CD4-positive, alpha-beta T cell treated with Interleukin-6 at 100 ng/mL for 8 hours (primary cell): ENCODE measurements at places on chromosomes 7 and 10.

DNA sequence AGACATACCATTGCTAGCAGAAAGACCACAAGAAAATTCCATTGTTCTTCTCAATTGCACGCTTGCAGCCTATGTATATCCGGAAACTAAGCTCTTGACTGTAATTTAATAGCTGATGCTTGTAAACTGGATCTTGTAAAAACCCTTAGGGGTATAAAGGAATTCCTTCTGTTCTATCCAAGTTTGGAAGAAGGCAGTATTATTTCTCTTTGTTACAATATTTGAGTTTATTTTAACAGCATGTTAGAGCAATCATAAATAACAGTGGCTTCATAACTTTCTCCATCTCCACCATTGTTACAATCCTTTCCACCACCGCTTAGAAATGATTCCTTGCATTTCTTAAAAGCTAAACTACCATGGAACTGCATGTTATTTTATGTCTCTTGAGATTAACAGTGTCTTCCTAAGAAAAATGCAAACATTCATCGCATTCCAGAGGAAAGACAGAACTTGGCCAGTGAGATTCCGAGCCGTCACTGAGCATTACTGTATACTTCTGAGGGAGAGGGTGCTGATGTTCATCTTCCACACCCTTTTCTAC, 92.5 kb downstream of the TRIL start:
- no peak for DNase-seq

DNA sequence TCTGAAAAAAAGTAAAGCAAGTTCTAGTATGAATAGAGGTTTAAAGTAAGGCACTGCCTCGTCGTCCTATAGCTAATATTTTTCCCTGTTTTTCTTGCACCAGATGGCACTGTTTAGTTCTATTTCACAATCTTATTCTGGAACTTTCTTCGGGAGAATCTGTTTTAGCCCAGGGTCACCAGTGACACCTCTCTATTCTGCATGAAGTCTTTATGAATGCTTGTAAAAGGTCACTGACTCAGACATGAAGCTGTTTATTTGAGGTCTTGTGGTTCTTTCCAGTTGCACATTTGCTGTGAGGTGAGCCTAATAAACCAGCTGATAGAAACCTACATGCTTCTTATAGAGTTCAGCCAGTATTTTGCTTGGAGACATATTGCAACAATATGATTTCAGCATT, 444.3 kb downstream of the AUTS2 start:
- DNase-seq = no peak

DNA sequence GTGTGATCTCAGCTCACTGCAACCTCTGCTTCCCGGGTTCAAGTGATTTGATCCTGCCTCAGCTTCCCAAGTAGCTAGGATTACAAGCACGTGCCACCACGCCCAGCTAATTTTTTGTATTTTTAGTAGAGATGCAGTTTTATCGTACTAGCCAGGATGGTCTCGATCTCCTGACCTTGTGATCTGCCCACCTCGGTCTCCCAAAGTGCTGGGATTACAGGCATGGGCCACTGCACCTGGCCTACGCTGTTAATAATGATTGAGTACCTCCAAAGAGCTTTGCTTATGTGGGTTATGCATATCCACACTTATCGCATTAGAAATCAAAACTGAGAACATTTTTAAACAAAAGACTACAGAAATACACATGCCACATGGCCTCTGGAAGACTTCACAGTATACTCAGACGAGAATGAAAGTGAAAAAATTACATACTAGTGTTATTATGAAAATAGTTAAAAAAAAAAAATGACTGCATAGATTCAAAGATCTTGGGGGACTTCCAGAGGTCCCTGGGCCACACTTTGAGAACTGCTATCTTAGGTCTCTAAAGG, 25.4 kb downstream of the RPP38 start:
- DNase-seq = no peak

DNA sequence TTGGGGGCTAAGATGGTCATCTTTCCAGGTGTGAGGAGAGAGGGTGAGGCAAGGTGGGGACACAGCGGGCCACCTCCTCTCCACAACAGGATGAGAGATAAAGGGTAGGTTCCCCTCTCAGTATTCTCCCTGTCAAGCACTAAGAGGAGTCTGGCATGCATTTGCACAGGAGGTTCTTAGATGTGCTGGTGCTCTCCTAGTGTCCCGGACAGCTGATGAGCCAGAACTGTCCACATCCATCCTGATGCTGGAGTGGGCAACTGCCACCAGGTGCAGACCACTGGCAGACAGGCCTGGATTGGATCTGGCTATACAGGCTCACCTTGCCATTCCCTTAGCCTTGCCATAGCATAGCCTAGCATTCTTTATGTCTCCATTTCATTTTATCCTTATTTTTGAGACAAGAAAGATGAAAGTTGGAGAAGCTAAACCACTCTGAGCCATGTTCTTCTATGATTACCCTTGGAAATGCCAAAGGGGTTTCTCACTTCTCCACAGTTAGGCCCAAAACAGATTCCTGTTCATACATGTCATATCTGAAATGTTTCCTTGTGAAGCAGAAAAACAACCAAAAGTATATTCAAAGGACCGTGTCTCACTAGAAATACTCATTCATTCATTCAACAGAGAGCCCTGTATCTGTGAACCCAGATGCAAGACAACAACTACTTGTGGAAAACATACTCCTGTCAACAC, 48.8 kb upstream of the ANTXRL start:
- no peak for DNase-seq

DNA sequence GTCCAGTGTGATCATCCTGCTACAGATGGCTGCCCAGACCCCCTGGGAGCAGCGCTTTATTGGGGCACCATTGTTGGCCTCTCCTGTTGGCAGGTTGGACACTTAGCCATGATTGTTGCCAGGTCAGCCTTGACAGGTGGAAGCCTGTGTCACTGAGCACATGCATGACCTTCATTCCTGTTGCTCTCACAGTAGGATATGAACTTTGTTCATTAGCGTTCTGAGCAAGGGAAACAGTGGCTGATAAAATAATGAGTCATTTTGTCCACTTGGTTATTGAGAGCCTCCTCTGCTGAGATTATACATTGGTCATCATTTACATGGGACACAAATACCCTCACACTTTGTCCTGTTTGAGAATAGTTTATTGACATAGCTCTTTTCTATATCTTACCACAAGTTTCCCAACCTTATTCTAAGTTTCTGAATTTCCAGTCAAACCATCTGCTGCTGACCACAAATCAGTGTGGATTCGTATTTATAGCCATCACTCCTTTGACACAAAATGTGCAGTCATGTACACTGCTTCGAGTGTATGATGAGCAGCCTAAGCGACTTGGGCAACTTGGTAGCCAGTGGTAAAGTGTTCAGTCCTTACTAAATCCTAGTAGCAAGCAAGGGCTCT, 102.6 kb downstream of the TPST1 start:
- DNase-seq = no peak

- DNase-seq = no peak
Observed at GRCh38 chr10:67171970-67172369, 246.1 kb downstream of the LRRTM3 start.

GRCh38 chr7:36600314-36600682, 124.0 kb downstream of the AOAH start:
- no peak for DNase-seq

DNA sequence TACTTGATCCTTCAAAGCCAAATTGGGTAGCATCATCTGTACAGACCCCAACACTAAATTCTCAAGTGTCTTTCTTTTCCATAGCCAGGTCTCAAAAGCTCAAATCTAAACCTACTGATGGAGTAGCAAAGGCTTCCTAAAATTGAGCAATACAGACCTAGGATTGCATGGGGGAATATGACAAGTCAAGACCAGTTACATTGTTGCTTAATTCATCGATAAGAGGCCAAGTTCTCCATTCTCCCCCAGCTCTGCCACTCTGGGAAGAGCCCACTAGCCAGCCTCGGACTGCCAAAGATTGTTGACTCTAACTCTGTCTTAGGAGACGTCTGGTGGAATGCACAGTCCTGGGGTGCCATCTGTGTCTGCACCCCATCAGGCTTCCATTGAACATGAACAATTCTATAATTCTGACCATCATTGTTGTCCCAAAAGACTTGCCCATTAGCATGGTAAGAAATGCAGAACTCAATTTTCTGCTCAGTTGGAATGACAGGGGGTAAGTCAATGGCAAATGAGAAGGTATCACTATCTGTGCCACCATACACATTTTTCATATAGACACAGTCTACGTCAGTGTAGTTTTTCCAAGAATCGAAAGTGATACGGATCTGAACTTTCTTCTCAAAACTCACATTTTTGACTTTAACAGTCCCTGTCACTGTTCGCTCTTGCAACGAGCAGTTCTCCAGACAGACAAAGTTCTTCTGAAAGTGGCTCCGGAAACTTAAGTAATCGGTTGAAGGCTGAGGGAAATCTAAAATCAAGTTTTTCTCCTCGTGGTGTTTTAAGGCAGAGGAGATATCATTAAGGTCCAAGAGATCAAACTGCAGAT, 2.9 kb downstream of the PPP1R3C start:
- DNase-seq = no peak

GRCh38 chr7:66837007-66837406, 84.0 kb upstream of the TMEM248 start:
- DNase-seq = no peak

DNA sequence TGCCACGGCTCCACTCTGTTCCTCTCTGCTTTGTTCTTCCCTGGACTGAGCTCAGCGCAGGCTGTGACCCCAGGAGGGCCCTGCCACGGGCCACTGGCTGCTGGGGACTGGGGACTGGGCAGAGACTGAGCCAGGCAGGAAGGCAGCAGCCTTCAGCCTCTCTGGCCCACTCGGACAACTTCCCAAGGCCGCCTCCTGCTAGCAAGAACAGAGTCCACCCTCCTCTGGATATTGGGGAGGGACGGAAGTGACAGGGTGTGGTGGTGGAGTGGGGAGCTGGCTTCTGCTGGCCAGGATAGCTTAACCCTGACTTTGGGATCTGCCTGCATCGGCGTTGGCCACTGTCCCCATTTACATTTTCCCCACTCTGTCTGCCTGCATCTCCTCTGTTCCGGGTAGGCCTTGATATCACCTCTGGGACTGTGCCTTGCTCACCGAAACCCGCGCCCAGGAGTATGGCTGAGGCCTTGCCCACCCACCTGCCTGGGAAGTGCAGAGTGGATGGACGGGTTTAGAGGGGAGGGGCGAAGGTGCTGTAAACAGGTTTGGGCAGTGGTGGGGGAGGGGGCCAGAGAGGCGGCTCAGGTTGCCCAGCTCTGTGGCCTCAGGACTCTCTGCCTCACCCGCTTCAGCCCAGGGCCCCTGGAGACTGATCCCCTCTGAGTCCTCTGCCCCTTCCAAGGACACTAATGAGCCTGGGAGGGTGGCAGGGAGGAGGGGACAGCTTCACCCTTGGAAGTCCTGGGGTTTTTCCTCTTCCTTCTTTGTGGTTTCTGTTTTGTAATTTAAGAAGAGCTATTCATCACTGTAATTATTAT, 1.2 kb downstream of the CLDN4 start:
- DNase-seq = no peak

GRCh38 chr7:99127636-99128035, 16.3 kb downstream of the SMURF1 start:
- DNase-seq = no peak

GRCh38 chr7:135179321-135179925, 8.9 kb upstream of the CYREN start:
- DNase-seq = no peak

DNA sequence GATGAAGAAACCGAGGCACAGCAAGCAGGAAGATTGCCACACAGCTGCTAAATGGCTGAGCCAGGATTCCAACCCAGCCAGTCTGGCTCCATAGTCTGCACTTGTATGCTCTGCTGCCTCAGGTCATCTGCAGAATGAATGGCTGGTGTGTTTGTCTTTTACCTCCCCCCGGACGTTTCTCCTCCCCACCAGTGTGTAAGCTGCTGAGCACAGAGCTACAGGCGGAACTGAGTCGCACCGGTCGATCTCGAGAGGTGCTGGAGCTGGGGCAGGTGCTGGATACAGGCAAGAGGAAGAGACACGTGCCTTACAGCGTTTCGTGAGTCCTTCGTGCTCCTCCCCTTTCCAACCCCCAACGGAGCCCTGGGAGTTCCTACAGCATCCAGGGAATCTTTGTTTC, 2.6 kb downstream of the CNPY4 start:
- no peak for DNase-seq

DNA sequence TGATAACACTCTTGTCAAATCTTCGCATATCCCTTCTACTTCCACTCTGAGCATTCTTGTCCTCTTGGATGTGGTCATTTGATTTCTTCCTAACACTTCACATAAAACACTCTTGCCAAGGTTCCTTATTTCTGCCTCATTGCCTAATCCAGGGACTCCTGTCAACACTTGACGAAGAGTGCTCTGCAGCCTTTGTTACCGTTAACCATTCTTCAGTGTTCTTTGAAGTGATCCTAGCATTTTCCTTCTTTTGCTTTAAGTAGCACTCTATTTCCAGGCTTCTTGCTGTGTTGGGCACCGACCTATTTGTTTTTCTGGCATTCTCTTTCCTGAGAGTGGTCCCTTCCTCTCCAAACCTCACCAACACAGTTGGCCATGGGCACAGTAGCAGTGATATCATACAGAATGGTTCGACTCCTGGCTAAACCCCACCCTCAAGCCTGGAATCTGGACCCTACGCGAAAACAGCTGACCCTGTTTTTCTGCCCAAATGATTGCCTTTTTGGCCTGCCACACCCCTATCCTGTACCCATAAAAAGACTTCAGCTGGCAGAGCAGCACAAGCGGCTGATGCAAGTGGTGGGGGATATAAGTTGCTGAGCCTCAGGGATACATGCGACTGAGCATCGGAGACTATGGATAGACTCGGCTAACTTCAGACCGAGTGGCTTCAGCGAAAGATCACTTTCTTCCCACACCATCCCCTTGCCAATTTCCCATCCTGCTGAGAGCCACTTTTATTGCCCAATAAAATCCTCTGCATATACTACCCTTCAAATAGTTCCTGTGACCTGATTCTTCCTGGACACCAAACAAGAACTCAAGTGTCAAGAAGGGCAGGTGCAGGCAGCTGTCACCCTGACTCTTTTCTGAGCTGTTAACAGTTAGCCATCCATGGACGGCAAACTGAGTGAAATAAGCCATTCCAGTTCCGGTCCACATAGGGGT, 820.6 kb downstream of the CCSER2 start:
- no peak for DNase-seq

GRCh38 chr10:13589316-13589715, 2.6 kb downstream of the PRPF18 start:
- no peak for DNase-seq

GRCh38 chr10:92891885-92892690, 43.8 kb downstream of the EXOC6 start:
- no peak for DNase-seq

DNA sequence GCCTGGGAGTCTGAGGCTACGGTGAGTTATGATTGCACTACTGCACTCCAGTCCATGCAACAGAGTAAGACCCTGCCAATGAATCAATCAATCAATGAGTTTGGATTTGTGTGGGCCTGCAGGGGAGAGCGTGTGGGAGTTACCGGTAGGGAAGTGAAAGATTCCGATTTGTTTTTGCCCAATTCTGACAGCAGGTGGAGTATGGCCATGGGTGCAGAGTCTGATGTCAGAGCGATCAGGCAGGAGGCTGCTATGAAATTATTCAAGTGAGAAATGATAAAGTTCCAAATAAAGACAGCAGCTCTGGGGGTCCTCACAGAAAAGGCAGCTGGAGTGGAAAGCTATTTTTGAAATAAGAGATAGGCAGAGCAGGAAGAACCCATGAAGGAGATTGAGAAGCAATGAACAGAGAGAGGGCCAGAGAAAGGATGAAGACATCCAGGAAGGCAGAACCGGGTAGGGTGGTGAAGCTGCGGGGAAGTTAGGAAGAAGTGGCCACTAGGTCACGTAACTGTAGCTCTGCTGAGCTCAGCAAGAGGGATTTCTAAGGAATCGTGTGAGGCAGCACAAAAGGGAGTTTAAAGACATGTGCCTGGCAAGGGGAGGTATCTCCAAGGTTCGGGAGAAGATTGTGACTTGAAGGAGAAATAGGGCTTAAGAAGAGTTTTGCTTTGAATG, 93.7 kb upstream of the NMT2 start:
- no peak for DNase-seq

GRCh38 chr10:128469515-128469914, 343.3 kb upstream of the MKI67 start:
- no peak for DNase-seq
